Renal pelvis (tissue), 12 donors: ENCODE measurements at places on chromosomes 2 and 18. TPM values are rescaled to one million over a fixed set of nuclear protein-coding genes. Genes with fewer than 3 reads are reported as not detected.

The SGPP2 gene
- 19.3 TPM for polyA plus RNA-seq

The MAB21L4 gene
- 11.2 TPM for polyA plus RNA-seq

The RIT2 gene
- not detected for polyA plus RNA-seq

The FSIP2 gene
- 6.4 TPM for polyA plus RNA-seq

The SPDYA gene
- polyA plus RNA-seq: 3.7 TPM

The ZNF516 gene
- polyA plus RNA-seq: 58.4 TPM

The WNT6 gene
- polyA plus RNA-seq: 0.43 TPM

The ANKRD30BL gene
- 0.52 TPM for polyA plus RNA-seq

The GALR1 gene
- polyA plus RNA-seq: 0.21 TPM

The KCNG2 gene
- polyA plus RNA-seq: 0.39 TPM

The CPLX4 gene
- polyA plus RNA-seq: 0.07 TPM

The KCNE4 gene
- polyA plus RNA-seq: 10.7 TPM

The LOXHD1 gene
- 1.1 TPM for polyA plus RNA-seq

GRCh38 chr18:36139245-36139644 lies 9.5 kb downstream of the ELP2 start:
- peak; percentile 9 for DNase-seq

DNA sequence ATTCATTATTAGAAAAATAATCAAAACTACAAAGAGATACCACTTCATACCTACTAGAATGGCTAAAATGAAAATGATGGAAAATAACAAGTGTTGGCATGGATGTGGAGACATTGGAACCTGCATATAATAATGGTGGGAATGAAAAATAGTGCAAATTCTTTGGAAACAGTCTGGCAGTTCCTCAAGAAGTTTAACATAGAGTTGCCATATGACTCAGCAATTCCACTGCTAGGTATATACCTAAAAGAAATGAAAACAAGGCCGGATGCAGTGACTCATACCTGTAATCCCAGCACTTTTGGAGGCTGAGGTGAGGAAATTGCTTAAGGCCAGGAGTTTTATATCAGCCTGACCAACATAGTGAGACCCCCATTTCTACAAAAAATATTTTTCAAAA lies 41.6 kb upstream of the ACYP2 start:
- DNase-seq: no peak

DNA sequence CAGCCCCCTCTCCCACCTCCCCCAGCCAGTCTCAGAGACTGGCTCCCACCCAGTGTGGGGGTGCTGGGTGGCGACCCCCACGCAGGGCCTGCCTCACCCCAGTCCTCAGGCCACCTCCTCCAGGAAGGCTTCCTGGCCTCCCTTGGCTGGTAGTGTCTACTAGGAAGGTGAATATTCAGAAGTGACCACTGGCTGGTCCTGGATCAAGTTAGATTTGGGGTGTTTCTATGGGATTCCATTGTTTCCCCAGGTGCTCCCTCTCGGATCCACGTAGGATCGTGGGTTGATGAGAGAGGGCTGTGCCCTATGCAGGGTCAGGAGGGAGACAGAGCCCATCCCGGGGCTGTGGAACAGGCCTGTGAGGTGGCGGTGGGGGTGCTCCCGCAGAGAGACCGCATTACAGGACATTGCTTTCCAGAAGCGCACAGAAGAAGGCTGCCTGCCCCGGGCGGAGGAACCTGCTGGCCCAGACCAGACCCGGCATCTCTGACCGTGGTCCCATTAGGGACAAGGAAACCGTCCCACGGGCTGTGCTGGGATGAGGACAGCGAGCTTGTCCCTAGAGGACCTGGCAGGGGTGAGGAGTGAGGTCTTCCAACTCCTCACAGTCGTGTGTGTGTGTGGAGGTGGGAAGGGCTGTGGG lies 3.3 kb downstream of the PDCD1 start:
- no peak for DNase-seq

- peak; percentile 52 for DNase-seq
Measured at GRCh38 chr18:3012136-3013023, 564 bp downstream of the LPIN2 start.

DNA sequence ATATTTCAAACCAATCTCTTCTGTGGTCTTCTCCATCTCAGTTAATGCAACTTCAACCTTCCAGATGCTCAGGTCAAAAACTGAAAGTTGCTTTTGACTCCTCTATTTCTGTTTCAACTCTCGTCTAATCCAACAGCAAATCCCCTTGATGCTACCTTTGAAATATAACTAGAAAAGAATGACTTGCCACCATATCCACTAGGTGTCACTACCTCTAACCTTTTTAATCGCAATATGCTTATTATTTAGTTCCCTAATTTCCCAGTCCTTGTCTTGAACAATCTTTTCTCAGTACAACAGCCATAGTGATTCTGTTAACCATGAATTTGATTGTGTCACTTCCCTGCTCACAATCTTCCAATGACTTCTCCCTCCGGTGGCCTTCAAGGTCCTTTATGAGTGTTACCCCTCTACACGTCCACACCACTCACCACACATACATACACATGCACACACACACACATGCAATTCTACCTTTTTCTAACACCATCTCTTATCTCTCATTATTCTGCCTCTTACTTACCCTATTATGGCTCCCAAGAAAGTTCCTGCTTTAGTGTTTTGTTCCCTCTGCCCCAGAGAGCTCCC lies 245.5 kb upstream of the KCNJ3 start:
- DNase-seq: peak; percentile 11

DNA sequence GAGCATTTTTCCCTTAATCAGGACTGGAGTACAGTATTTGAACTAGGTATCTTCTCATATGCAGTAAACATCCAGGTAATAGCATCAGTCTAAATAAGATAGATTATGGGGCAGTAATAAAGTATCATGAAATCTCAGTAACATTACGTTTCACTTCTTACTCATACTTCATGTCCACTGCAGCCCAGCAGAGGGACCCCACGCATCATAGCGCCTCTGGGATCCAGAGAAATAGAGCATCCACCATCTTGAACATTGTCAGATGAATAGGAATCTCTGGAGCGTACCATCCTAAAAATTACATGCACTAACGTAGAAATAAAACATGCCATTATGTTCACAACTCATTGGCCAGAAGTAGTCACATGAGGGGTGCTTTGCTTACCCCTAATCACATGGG lies 499.0 kb downstream of the CPS1 start:
- no peak for DNase-seq

DNA sequence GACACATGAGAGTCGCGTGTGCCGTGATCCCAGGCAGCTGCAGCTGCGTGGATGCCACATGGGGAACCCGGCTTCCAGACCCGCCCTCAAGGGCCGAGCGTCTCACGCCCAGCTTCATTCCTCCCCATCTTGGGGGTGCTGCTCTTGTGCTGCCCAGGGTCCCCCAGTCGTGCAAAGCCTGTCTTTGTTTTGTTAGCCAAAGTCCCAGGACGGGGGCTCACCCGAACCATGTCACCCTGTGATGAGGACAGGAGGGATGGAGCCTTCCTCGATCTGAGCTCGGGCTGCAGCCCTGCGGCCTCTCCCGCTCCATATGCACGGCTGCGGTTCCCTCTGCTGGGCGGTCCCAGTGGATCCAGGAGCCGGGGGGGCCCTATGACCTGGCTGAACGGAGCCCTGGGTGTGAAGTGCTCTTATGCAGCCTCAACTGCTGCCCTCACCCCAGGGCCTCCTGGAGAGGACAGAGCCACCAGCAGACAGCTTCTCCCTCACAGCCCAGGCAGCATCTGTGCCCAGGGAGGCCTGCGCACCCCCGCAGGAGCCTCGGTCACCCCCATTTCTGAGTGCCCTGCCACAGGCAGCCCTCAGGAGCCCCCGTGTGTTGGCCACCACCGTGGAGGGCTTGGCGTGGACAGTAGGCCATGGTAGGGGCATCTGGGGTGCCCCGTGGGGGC lies 99.0 kb upstream of the CTDP1 start:
- DNase-seq: no peak

- DNase-seq: no peak
Measured at GRCh38 chr2:133262893-133263292, 305.4 kb downstream of the NCKAP5 start.

- DNase-seq: peak; percentile 26
Measured at GRCh38 chr2:8394131-8394530, 287.7 kb upstream of the ID2 start.

GRCh38 chr2:68379184-68379708 lies 14.2 kb downstream of the PLEK start:
- no peak for DNase-seq

GRCh38 chr2:127770973-127771735 lies 39.8 kb downstream of the WDR33 start:
- no peak for DNase-seq

- DNase-seq: no peak
Measured at GRCh38 chr18:6721755-6722154, 7.8 kb upstream of the ARHGAP28 start.

DNA sequence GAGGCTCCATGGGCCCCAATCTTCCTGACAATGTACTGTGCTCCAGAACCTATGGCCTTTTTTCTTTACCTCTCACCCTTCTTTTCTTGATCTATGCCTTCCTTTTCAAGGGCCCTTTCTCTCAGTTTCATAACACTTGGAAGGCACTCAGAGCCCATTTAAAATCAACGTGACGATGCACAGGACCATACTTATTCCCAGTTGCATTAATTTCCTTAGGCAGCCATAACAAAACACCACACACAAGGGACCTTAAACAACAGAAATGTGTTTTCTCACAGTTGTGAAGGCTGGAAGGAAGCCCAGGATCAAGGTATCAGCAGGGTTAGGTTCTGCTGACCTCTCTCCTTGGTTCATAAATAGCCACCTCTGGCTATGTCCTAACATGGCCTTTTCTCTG lies 414.0 kb upstream of the TNP1 start:
- no peak for DNase-seq

GRCh38 chr18:26227051-26227670 lies 916 bp downstream of the TAF4B start:
- no peak for DNase-seq

GRCh38 chr2:201786471-201786870 lies 5.7 kb upstream of the ALS2 start:
- no peak for DNase-seq

- DNase-seq: no peak
Measured at GRCh38 chr2:71122387-71123298, 7.4 kb downstream of the MCEE start.

DNA sequence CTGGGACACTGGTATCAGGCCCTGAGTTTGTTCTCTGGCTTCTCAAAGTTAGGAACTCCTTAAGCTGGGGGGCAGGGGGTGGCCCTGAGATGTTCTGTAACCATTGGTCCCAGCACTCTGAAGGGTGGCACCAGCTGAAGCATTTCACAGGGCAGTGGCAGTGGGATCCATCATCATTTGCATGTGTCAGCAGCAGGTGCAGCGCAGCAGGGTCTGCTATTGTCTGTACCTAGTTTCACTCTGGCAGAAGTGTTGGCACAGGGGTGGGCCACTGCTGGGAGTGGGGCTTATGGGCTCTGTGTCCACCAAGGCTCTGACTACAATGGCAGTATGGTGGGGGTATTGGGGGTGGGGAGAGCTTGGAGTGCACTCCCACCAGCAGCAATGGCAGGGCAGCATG lies 460.4 kb upstream of the ZNF804A start:
- no peak for DNase-seq

DNA sequence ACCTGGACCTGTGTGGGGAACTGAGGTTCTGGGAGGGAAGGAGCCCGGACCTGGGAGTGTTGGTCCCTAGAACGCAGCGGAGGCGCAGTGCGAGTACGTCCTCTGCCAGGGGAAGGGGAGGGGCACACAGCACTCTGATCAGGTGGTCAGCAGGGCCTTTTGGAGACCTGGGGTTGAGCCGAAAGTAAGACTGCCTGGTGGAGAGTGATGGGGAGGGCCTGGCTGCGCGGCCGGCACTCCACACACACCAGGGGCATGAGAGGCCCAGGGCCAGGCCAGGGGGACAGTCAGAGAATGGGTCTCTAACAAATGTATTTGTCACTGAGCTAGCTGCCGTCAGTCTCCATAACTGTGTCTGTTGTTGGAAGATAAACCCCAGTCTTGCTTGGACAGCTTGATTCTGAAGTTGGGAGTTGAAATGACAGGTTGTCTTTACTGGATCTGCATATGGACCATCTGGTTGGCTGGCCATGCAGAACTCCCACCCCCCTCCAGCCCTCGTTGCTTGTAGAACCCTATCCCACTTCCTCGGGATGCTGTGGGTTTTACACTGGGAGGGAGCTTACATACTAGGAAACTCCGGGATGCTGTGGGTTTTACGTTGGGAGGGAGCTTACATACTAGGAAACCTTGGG lies 75.4 kb upstream of the NFATC1 start:
- DNase-seq: no peak

DNA sequence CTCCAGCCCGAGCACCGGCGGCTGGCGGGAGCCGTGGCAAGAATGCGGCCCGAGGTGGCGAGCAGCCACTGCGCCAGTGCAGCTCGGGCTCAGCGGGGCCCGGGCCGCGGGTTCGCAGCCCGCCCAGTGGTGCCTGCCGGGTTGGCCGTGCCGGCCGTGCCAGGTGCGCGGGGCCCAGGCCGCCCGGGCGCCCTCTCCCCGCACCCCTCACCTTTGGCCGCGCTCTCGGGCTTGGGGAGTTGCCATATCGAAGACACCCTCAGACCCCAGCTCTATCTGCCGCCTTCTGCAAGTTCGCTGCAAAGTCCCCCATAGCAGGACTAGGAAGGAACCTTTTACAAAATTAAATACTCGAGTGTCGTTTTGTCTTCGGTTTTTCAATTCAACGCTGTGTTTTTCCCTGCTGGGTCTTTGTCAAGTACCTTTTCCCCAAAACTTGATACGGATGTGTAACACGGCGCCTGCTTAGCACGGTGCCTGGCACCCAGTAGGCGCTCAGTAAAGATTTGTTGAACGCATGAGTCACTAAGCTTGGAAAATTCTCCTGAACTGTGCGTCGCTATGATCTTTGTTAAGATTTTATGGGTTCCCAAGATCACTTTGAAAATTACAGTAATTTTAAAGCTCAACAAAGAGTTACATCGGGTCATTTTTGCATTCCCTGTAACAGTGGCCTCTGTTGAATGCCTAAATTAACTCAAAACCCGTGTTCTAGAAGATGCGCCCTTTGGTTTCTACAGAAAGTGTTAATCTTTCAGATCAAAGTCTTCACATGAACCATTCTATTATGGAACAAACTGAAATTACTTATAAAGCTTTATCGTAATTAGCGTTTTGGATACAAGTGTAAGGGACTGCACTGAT lies 750 bp downstream of the STRADB start:
- DNase-seq: no peak

DNA sequence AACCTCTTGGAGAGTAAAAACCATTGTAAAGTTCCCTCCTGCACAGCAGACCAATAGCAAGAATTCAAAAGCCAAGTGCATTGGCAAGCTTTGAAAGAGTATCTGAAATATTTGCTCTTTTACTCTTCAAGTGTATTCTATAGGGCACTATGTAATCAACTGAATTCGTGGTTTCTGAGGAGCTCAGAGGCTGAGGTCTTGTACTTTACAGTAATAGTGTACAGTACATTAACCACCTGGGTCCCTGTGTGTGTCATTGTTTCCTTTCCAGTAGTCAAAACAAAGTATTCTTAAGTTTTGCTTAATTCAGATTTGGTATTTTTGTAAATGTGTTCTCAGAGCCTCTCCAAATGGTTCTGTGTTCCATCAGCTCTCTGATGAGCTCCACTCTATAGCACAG lies 769.7 kb downstream of the LRRTM4 start:
- no peak for DNase-seq

GRCh38 chr2:143953451-143954030 lies 566.4 kb downstream of the ZEB2 start:
- no peak for DNase-seq
